ENCODE measurements at places on chromosomes 5 and 9.

DNA sequence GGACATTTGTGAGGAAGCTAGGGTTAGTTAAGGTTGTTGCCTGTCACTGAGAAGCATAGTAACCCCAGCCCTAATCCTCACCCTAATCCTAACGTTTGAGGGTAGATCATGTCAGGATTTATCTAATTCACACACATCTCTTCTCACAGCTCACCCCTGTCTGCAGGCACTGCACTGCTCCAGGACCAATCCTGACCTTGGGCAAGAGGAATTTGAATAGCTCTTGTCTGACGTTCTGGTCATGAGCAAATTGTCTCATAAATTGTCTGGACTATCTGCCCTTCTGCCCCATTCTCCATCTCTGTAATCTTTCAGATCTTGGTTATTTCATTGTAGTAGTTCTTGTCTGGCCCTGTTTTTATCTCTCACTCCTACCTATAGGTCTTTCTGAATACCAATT is 18.7 kb downstream of the CRHBP start:
- no peak for DNase-seq

- DNase-seq: no peak
These were observed 86.1 kb upstream of the LRRTM2 start for GRCh38 chr5:138961221-138961620.

DNA sequence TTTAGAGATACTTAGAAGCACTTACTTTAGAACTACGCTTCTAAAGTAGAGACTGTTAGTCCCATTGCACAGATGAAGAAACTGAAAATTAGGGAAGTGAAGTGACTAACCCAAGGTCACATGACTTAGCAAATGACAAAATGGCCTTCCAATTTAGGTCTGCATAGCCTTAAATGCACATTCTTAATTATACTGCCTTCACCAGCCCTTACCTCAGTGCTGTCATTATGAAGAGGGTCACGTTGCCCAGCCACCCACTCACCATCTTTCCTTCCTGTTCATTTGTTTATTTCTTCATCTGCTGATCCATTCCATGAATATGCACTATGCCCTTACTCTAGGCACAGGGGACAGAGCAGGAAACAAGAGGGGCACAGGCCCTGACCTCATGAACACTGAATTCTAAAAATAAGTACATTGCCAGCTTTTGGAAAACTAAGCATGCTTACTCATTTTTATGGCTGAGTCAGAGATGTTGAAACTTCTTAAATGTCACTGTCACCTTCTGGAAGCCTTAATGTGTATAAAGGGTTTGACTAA is 8.6 kb downstream of the HAVCR2 start:
- no peak for DNase-seq

DNA sequence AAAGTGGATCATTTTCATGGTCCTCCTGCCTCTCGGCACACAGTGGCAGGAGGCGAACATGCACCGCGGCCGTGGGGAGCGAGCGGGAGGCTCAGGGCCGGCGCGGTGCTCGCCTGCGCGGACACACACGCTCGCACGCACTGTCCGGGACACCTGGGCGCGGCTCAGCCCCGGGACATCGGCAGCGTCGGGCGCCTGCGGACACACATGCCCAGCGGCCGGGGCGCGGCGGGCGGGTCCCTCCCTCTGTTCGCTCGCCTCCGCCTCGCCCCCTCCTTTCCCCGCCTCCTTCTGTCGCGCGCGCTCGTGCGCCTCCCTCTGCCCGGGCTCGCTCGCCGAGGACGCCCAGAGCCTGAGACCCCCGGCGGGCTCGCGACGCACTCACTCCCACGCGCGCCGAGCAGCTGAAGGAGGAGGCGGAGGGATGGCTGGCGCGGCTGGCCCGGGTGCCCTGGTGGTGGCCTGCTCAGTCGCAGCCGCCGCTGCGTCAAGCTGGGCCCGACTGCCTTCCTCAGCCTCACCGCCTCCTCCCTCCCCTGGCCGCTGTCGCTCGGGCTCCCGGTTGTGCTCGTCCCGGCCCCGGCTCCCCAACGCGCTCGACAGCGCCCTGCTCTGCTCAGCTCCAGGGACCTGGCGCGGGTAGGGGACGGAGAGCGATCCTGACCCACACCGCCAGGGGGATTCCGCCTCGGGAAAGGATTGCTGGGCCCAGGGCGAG is at the start of gene FRMD3:
Gene FRMD3 (minus strand): TSS at position 230 of the 718 bp plus-strand sequence. CDS start 170 bp downstream, at position 60.
- peak; percentile 90 for DNase-seq

- no peak for DNase-seq
These were observed 144.4 kb upstream of the FSTL4 start for GRCh38 chr5:133756756-133757155.

GRCh38 chr5:41559184-41559583 is 48.8 kb upstream of the PLCXD3 start:
- no peak for DNase-seq

DNA sequence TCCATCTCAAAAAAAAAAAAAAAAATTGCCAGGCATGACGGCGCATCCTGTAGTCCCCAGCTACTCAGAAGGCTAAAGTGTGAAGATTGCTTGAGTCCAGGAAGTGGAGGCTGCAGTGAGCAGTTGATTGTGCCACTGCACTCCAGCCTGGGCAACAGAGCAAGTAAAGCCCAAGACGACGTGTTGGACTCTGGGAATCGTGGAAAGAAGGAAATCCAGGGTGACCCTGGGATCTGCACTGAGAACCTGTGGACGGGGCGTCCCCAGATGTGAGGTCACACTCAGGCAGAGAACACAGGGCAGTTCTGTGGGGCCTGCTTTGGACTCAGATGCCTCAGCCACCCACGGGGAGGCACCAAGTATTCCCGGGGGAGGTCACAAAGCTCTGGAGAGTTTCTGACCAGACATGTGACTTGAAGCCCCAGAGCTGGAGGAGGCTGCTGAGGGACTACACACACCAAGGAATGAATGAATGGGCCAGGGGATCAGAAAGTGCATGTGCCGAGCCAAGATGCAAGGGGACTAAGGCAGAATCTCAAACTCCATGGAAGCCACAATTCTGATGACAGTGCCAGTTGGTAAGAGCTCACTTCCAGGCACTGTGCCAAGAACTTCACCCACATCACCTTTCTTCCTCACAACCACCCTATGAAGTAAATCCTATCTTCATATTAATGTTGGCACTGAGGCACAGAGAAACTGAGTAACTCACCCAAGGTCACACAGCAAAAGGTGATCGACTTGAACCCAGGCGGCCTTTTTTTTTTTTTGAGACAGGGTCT is 12.9 kb downstream of the DYNC2I2 start:
- DNase-seq: no peak

- peak; percentile 51 for DNase-seq
These were observed 20.1 kb upstream of the HMCN2 start for GRCh38 chr9:130245474-130245873.

DNA sequence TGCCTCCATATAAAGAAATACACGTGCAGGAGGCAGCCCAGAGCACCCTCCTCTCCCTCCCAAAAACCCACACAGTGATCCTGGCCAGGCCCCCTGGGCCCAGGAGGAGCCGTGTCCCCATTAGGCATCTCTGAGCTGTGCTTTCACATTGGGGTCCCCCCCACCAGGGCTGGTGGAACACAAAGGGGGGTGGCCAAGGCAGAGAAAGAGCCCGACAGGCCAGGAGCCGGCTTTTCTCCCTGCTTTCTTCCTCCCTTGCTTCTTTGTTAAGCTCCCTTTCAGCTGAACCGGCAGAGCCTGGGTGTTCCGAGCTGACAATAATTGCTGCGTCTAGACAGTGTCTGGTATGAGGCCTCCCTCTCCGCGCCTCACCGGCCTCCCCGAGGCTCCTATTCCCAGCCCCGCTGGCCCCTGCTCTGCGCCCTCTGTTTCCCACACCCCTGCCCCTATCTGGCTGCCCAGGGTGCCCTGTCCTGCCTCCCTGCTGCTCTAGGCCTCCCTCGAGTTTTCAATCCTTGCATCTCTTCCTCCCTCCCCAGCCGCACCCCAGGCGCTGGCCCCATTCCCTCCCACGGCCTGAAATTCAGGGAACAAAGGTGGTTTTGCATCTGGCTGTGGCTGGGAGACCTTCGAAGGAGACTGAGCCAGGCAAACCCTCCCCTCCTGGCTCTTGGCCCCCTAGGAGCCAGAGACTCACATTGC is 120.6 kb downstream of the C9orf50 start:
- peak; percentile 76 for DNase-seq

- no peak for DNase-seq
These were observed 639 bp downstream of the PCDH1 start for GRCh38 chr5:141877356-141878185.

DNA sequence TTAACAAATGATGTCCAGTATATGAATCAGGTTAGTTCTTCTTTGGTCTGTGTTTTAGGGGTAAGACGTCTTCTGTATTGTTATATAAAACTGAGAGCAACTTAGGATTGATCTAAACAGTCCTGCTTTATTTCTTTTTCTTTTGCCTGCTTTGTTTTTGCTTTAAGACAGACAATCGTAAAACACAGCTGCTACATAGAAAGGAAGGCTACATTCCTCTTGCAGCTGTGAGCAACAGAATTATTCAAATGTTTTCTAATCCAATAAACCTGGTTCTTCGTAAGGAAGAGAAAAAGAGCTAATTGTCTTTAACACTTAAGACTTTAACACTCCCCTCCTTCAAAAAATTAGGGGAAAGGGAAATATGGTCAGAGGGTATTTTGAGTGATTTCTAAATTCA is 14.6 kb downstream of the FGF1 start:
- DNase-seq: no peak

GRCh38 chr5:83253720-83254119 is 176.4 kb downstream of the XRCC4 start:
- no peak for DNase-seq

GRCh38 chr5:31415009-31415923 is 116.6 kb downstream of the DROSHA start:
- DNase-seq: no peak

GRCh38 chr9:72903103-72903502 is 49.8 kb downstream of the ALDH1A1 start:
- DNase-seq: no peak

DNA sequence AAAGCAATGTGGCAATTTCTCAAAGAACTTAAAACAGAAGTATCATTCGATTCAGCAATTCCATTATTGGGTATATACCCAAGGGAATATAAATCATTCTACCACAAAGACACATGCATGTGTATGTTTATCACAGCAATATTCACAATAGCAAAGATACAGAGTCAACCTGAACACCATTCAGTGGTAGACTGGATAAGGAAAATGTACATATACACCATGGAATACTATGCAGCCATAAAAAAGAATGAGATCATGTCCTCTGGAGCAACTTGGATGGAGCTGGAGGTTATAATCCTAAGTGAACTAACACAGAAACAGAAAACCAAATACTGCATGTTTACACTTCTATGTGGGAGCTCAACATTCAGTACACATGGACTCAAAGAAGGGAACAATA is 21.4 kb upstream of the FYB1 start:
- no peak for DNase-seq

DNA sequence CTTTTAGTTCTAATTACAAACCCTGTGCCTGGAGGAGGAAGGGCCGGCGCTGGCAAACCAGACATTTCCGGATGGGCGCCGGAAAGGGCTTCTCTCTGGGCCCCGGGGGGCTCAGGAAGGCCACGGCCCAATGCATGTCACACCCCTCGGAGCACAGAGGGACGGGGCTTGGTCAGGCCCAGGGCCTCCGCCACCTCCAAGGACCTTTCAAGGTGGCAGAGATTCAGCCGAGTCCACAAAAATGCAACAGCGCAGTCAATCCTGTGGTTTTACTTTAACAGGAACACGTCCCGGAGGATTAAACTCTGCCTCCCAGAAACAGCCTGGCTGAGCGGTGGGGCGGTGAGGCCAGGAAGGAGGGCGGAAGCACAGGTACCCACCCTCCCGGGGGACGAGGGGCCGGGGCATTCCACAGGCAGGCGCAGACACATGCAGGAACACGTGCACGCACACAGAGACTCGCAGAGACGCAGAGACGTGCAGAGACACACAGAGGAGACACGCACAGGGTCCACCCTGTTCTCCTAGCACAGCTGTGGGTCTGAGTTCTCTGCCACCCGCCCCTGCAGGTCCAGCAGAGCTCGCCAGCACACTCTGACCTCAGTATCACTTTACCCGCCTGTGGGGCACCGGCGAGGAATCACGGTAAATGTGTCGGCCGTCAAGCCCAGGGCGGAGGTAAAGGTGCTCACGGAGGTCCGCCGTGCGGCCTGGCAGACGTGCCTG is 23.0 kb downstream of the SLC9A3 start:
- no peak for DNase-seq

- no peak for DNase-seq
These were observed 64.5 kb upstream of the TGFBR1 start for GRCh38 chr9:99040251-99040900.

Data from sigmoid colon (tissue), 7 donors.